ENCODE measurements at places on chromosomes 1 and 21. TPM values are rescaled to one million over a fixed set of nuclear protein-coding genes. Genes with fewer than 3 reads are reported as not detected.

The POTED gene
- not detected for total RNA-seq

The KRTAP13-2 gene
- total RNA-seq = not detected

- no peak for DNase-seq
Observed at GRCh38 chr1:3488432-3488831, 34.0 kb downstream of the ARHGEF16 start.

DNA sequence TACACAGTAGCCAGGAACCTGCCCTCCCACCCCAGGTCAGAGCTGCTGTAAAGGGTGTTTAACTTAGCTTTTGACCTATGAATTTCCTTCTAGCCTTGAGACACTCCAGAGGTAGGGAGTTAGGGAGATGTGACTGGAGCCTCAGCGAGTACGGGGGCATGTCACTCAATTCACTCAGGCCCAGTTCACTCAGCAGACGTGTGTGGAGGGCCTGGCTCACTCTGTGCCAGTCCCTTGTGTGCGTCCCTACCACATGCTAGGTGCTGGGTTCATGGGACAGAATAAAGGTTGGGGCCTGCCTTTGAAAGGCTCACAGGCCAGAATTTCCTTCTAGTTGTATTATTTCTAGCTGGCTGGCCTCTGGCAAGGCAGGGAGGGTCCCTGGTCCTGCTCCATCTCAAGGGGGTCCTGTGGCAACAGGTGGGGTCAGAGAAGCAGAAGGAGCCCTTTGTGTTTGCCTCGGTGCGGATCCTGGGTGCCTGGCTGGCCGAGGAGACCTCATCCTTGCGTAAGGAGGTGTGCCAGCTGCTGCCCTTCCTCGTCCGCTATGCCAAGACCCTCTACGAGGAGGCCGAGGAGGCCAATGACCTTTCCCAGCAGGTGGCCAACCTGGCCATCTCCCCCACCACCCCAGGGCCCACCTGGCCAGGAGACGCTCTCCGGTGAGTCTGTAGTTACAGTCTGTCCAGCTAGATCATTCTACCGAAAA is 4.5 kb downstream of the NCDN start:
- no peak for DNase-seq

GRCh38 chr21:39197448-39198233 is 14.4 kb upstream of the PSMG1 start:
- no peak for DNase-seq
